Vagina (tissue), 2 donors: ENCODE measurements at places on chromosomes 3 and 15.

DNA sequence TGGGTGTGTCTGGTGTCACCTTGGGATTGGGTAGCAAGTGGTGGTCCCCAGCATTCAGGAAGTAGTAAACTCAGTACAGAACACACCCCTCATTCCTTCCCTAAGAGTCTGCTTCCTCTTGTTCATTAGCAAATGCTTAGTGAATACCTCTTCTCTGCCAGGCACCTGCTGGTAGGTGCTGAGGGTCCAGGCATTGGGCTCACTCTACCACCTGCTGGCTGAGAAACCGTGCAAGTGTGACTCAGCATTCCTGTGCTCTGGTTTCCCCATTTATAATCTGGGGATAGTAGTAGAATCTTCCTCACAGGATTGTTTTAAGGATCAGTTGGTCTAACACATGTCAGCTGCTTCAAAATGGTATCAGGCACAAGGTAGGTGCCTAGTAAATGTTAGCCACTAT, 4.8 kb downstream of the SHF start:
- peaks cover 71% of the 10 kb centered on the region for H3K4me1 ChIP-seq
- no peaks in the 10 kb centered on the region for H3K36me3 ChIP-seq
- H3K27me3 ChIP-seq, result no peaks in the 10 kb centered on the region
- no peak overlapping the region for H3K27ac ChIP-seq
- no peak overlapping the region for H3K4me3 ChIP-seq

DNA sequence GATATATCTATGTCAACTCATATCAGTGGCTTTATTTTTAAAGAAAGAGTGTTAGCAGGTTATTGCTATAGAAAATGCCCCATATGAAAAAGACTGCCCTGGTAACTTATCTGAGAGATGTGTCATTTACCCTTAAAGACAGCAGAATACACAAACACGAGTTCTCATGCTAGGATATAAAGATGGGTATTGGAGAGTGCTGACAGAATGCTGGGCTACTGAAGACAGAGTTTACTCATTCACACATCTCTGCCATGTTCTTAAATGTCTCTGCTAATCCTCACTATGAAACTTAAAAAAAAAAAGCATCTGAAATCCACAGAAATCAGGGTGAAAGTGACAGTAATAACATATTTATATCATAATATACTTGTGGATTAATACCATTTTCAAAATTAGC, 126.7 kb downstream of the FOXP1 start:
- no peaks in the 10 kb centered on the region for H3K36me3 ChIP-seq
- H3K4me3 ChIP-seq, result no peak overlapping the region
- H3K27me3 ChIP-seq, result no peaks in the 10 kb centered on the region
- peaks cover 35% of the 10 kb centered on the region for H3K4me1 ChIP-seq
- no peak overlapping the region for H3K27ac ChIP-seq

DNA sequence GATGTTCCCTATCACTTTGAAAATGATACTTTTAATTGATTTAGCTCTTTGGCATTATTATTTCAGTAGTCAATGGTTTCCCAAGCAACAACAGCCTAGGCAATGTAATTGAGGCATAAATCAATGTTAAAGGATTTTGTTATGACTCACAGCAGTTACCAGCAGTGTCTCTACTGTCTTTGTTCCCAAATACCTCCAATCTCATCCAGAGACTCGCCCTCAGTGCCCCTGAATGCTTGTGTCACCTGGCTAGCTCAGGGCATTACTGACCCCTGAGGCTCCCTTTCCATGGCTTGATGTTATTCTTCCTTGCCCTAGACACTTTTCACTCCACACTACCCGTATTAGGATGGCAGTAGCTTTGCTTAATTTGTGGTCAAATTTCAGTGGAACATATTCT, 227.2 kb downstream of the SQOR start:
- DNase-seq, result no peak
- H3K27ac ChIP-seq, result no peak overlapping the region
- no peaks in the 10 kb centered on the region for H3K4me1 ChIP-seq
- no peaks in the 10 kb centered on the region for H3K36me3 ChIP-seq
- H3K4me3 ChIP-seq, result no peak overlapping the region

DNA sequence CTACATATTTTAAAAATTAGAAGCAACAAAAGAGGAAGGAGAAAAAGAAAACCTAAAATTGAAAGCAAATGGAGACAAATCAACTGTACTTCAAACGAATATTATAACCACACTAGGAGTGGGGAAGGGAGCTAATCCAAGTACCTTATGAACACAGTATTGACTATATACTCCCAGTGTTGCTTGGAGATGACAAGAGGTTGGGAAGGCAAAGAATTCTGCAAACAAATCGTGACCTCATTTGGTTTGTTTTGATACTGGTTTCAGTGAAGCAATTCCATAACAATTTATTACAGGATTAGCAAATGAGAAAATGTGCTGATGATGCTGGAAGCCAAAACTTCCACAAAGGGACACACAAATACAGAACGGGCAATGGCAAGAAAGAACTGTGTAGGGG, 268.1 kb downstream of the ULK4 start:
- no peaks in the 10 kb centered on the region for H3K27me3 ChIP-seq
- H3K4me3 ChIP-seq, result no peak overlapping the region
- no peak for DNase-seq
- no peaks in the 10 kb centered on the region for H3K4me1 ChIP-seq
- no peaks in the 10 kb centered on the region for H3K36me3 ChIP-seq
- H3K27ac ChIP-seq, result peak overlapping the region; percentile 24

DNA sequence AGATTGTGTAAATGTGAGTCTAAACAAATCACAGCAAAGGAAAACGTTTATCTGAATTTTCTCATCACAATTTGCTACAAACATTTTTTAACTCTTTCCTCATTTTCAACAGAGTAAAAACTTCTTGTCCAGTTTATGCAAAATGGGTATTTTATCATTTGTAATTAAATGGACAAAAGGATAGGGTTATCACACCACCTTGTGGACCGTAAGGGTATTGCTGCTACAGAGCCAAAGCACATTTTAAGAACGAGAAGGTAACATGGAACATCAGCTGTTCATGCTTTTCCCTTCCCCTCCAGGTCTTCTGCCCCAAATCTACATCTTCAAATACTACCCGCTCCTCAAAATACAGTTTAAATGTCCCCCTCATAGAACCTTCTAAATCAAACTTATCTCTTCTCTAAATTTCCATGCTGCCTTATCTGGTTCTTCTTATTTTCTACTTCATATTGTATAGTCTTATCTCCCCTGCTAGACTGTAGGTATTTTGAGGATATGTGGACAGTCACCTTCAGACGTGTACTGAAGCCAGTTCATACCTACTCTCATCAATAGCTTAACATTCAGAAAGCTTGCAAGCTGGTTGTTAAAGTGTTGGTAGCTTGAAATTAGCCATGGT, 12.8 kb upstream of the SETMAR start:
- no peak for DNase-seq
- H3K27ac ChIP-seq, result no peak overlapping the region
- H3K36me3 ChIP-seq, result no peaks in the 10 kb centered on the region
- no peak overlapping the region for H3K4me3 ChIP-seq
- H3K4me1 ChIP-seq, result no peaks in the 10 kb centered on the region
